ENCODE measurements at places on chromosomes 7 and 10. TPM values are rescaled to one million over a fixed set of nuclear protein-coding genes. Genes with fewer than 3 reads are reported as not detected.

DNA sequence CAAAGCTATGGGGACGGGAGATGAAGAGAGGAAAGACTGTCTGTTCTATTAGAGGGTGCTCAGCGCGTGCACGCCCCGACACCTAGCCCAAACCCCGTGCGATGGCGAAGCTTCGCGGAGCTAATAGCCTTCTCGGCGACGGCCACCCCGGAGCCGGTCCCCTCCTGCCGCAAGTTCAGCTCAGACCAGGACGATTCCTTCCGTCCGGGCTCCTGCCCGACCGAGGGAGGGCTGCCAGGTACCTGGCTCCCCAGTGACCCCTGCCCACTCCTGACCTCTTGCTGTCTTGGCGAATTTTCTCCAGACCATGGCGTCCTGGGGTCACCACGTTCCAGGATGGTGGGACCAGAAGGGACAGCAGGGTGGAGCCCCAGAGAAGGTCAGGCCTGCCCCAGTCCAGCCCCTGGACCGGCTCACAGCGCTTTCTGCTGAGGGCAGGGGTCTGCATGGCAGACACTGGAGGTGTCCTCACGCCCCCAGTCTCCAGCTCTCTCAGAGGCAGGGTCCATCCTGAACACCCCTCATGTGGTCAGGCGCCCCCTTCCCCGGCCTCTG is 36.7 kb downstream of the UNCX start:
- DNase-seq, result no peak

DNA sequence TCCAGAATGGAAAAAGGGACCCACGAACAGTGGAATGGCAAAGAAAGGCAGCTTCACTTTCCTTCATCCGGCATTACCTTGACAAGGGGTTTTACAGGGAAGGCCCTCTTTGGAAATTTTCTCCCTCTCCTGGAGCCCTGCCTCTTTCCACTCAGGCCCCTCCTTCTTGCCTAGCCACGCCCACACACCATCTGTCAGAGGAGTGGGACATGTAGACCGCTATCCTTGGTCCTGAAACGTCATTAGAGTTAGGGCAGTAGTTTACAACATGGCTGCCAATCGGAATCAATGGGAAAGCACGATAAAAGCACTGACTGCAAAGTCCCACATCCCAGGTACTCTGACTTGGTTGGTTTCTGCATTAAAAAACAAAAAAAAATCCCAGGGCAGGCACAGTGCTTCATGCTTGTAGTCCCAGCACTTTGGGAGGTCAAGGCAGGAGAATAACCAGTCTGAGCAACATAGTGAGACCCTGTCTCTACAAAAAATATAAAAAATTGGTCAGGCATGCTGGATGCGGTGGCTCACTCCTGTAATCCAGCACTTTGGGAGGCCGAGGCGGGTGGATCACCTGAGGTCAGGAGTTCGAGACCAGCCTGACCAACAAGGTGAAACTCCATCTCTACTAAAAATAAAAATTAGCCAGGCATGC is 96.4 kb downstream of the MARCHF5 start:
- DNase-seq, result peak; percentile 95

DNA sequence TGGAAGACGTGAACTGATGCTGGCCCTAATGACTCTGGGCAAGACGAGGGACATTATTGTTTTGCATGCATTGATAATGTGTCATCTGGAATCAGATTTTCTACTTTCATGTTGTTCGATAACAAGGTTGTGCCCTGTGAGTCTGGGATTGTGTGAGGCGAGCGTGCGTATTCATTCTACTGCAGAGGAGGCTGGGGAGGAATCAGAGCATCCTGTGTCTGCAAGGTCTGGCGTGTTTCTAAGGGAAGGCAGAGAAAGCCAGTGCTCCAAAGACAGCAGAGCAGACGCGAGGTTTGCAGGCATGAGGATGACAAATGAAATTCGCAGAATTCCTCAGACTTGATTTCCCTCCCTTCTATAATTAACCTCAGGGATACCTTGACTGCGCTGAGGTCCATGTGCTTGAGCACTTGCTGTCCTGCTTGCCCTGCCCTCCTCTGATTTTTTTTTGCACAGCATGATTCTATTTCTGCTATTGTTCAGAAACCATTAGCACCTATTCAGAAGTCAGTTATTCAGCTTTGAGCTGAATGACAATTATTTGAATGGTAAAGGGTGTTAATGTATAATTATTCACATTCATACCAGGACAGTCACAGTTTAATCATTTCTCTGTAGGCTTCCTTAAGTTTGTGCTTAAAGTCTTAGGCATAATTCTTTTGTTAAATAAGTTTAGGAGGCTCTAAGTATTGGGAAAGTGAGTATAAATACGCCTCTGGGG is 233.6 kb downstream of the EBF3 start:
- no peak for DNase-seq

DNA sequence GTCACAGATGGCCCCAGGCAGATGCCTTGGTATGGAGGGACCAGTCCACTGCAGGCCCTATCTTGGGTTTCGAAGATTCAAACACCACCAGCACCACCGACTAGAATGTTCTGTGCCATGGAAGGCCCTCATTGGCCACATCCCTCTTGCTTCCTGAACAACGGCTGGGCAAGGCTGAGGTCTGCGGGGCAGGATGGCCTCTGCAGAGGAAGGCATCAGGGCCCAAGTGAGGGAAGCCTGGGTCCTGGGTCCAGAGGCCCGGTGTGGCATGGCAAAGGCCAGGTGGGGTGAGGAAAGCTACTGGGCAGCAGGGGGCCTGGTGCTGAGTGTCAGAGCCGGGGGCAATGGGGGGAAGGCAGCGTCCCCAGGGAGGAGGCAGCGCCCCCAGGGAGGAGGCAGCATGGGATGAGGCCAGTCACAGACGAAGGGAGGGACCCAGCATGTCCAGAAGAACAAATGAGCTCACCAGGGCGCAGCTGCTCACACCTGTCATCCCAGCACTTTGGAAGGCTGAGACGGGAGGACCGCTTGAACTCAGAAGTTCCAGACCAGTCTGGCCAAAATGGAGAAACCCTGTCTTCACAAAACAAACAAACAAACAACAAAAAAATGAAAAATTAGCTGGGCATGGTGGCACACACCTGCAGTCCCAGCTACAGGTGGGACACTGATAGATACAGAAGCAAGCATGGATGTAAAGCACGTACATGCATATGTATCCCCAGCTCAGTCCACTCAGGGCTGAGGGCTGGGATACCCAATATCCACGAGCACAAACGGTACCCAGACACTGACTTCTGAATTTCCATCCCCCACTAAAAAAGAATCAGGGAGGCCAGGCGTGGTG is 64.4 kb downstream of the PROSER2 start:
- no peak for DNase-seq

DNA sequence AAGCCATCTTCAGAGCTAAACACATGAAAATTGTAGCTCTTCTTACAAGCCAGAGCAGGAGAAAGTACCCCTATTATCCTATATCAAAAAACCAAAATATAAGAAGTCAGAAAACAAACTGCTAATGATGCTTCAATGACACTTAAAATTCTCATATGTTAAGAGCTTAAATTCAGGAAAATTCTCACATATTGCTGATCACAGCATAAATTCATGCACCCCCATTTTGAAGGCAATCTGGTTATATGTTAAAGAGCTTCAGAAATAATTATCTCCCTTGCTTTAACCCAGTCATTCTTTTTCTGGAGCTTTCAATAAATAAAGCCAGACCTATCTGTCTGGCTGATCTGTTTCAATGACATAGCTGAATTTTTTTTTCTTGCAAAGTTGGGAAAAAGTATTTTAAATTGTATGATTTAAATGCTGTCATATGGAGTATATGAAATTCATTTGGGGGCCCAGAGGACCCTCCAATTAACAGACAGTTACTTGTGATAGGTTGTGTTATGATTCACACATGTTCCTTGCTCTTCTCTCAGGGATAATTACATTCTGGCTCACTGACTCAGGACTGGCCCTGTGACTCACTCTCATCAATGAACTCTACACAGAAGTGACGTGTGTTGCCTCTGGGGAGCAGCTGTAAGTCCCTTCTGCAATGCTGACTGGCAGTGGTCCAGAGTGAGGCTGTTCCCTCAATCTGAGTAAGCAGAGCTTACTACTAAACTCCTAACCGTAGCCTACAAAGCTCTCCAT is 85.2 kb downstream of the HGF start:
- peak; percentile 74 for DNase-seq

The GTF2IRD1 gene
- 28.2 TPM for polyA plus RNA-seq
